ENCODE measurements at places on chromosomes 7 and 10. TPM values are rescaled to one million over a fixed set of nuclear protein-coding genes. Genes with fewer than 3 reads are reported as not detected.

The CUEDC2 gene
- 38.1 TPM for total RNA-seq

The R3HCC1L gene
- total RNA-seq = 13.0 TPM

The NKX2-3 gene
- not detected for total RNA-seq

The AZGP1 gene
- total RNA-seq = not detected

The HTR5A gene
- not detected for total RNA-seq
